Immature natural killer cell (primary cell): ENCODE measurements at places on chromosomes 3 and 15.

- no peak for DNase-seq
Measured at GRCh38 chr3:22947851-22948250, 255.3 kb upstream of the UBE2E2 start.

- no peak for DNase-seq
Measured at GRCh38 chr3:129330409-129330808, 51.7 kb downstream of the HMCES start.

DNA sequence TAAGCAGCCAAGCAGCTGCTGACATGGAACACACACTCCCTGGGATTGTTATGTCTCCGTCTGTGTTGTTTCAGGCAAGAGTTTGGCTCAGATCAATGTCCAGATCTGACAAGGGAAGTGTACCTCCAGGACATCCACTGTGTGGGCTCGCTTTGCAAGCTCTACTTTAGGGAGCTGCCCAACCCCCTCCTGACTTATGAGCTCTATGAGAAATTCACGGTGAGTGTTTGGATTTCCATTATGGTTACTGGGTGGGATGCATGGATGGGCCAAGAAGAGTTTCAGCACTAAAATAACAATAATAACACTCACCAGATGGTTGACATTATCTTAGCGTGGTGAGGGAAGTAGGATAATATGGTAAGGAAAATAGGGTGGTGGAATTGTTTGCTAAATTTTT, 74.1 kb downstream of the ARHGAP31 start:
- no peak for DNase-seq

DNA sequence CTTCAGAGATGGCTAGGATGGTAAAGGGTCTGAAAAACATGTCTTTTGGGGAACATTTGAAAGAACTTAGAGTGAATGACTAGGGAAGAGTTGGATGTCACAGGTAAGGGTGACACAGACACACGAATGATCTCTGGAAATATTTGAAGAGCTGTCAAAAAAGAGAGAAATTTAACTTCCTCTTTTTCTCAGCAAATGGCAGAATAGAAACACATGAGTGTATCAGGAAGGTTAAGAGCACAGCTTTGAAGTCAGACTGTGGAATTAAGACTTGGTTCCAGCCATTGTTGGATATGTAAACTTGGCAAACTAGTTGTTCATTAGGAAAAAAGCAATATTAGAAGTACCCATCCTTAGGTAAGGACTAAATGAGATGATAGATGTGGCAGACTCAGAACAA, 117.7 kb downstream of the IMPG2 start:
- DNase-seq: no peak

- DNase-seq: no peak
Measured at GRCh38 chr3:134372396-134373270, 1.6 kb downstream of the AMOTL2 start.

DNA sequence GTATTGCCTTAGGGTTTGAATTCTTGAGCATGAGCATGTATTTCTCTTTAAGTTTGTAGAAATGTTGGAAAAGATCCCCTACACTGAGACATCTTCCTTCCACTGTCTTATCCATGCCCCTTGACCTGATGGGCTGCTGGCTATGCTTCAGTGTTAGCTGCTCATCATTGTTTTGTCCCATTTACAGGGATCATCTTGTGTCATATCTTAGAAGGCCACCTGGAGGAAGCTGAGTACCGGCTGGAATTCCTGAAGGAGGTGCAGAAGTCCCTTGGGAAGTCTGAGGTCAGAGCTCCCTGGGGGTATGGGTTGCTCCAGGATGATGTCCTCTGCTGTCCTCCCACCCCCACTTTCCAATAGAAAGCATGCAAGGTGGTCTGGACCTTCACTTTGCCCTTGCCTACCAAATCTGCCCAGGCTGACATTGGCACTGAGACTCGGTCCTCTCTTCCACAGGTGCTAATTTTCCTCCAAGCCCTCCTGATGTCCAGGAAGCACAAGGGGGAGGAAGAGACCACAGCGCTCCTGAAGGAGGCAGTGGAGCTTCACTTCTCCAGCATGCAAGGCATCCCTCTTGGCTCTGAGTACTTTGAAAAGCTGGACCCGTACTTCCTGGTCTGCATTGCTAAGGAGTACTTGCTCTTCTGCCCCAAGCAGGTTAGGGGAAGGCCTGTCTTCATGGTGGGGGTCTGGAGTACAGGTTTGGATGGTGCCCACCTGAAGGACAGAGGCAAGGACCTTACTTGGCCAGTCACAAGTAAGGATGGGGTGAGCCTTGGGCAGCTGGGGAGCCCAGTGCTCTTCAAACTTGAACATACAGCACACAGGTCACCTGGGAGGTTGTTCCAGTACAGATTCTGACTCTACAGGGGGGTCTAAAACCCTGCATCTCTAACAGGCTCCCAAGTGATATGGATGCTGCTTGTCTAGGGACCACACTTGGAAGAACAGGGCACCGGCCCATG, 17.7 kb downstream of the TTC21A start:
- no peak for DNase-seq

GRCh38 chr3:185858502-185859225, 33.8 kb upstream of the IGF2BP2 start:
- DNase-seq: no peak

DNA sequence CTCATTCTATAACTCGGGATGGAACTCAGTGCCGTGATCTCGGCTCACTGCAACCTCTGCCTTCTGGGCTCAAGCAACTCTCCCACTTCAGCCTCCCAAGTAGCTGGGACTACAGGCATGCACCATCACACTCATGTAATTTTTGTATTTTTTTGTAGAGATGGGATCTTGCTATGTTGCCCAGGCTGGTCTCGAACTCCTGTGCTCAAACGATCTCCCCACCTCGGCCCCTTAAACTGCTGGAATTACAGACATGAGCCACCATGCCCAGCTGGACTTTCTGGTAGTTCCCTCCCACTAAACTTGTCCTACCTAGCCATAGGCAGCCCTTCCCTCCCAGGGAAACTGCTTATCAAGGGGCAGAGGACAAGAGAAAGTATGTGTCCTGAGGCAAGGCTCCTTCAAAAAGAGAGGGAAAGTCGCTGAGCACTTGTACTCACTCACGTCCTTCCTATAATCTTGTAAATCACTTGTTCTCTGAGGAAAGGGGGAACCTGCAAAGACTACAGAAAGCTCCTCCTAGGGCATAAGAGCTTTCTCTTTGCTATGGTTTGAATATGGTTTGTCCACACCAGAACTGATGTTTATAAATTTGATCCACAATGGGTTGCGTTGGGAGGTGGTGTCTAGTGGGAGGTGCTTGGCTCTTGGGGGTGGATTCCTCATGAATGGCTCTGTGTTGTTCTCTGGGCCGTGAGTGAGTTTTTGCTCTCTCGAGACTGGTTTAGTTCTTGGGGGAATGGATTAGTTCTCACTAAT, 13.6 kb upstream of the TBL1XR1 start:
- no peak for DNase-seq

GRCh38 chr3:145785668-145786067, 375.3 kb downstream of the PLOD2 start:
- DNase-seq: no peak

- no peak for DNase-seq
Measured at GRCh38 chr15:87582169-87582568, 674.4 kb downstream of the NTRK3 start.

DNA sequence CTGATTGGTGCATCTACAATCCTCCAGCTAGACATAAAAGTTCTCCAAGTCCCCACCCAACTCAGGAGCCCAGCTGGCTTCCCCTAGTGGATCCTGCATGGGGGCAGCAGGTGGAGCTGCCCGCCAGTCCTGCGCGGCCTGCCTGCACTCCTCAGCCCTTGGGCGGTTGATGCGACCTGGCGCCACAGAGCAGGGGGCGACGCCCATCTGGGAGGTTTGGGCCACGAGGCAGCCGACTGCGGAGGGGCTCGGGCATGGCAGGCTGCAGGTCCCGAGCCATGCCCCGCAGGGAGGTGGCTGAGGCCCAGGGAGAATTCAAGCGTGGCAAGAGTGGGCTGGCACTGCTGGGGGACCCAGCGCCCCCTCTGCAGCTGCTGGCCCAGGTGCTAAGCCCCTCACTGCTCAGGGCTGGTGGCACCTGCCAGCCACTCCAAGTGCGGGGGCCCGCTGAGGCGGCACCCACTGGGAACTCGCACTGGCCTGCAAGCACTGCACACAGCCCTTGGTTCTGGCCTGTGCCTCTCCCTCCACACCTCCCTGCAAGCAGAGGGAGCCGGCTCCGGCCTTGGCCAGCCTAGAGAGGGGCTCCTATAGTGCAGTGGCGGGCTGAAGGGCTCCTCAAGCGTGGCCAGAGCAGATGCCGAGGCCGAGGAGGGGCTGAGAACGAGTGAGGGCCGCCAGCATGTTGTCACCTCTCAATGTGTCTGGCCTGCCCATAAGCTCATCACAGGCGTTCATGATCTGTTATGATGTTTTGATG, 30.1 kb downstream of the COL6A6 start:
- no peak for DNase-seq

- DNase-seq: no peak
Measured at GRCh38 chr3:181487236-181487978, 224.3 kb upstream of the SOX2 start.

DNA sequence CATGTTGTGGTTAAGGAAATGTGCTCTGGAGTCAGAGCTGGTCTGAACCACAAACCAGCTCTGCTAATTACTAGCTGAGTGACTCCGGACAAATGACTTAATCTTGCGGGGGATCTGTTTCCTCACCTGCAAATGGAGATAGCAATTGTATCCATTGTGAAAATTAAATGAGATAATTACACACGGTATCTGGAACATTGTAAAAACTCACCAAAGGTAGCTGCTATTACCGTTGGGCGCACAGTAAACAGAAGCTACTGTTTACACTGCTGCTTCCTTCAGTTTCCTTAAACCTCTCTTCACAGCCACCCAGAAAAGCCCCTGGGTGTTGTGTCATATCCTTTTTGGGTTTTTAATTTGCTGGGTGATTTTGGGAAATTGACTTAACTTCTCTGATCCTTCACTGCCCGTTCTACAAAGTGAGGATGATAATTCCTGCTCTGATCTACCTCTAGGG, 107.8 kb downstream of the MEGF11 start:
- DNase-seq: no peak

DNA sequence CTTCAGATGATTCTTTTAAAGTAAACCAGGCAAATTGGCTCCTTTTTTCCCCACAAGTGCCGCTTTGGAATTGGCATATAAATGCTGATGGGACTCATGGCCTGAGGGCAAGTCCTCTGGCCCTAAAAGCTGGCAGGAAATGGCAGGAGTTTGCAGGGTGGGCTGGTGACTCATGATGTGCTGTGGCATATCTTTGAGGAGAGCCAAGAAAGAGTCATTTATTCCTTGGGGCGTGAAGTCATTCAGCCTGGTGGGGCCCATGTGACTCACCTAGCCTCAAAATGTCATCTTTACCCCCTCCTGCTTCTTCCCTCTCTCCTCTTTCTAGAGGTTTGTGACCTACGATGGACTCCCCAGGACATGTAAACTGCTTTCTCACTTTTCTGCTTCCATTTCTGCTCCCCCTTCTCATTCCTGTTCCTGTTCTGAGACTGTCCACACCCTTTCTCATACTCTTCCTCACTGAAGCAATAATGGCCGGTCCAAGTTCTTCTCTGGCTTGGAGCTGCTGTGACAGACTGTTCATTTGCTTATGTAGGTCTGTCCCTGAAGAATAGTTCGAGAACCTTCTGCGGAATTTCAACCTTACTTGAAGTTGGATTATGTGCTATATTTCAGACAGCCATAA, 326.1 kb downstream of the SATB1 start:
- DNase-seq: no peak

DNA sequence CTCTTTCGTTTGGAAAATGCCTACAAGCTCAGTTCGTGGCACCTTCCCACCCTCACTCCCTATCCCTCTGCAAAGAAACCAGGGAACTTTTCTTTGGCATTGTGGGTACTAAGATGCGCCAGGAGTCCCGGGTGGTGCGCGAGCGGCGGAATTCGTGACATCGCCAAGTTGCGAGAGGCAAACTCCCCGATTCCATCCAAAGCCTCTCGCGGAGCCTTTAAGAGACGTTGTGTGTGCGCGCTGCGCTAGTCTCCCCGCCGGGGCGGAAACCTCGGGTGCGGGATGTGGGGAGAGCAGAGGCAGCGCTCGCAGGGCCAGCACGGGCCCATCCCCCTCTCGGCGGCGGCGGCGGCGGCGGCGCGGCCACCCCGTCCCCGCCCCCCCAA, 443 bp upstream of the NR2F2 start:
- DNase-seq: peak; percentile 24

DNA sequence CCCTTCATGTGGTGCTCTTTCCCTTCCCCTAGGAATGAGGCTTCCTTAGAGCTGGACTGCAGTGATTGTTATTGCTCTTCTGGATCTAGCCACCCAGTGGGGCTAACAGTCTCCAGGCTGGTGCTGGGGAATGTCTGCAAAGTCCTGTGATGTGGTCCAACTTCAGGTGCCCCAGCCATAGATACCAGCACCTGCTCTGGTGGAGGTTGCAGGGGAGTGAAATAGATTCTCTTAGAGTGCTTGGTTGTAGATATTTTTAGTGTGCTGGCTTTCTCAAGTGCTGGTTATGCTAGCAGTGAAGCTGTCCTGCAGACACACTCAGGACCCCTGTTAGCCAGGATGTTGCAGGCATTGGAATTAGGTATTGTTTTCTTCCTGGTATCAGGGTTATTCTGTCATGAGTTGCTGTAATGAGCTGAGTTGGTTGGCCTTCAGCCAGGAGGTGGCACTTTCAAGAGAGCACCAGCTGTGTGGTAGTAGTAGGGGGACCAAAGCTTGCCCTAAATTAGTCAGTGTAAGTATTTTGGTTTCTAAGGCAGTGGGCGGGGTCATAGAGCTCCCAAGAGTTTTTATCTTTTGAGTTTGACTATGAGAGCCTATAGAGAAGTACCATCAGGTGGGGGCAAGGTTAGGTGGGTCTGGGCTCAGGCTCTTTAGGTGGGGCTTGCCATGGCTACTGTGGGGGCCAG, 317.5 kb upstream of the SGO1 start:
- no peak for DNase-seq

- DNase-seq: no peak
Measured at GRCh38 chr3:9110802-9111201, 138.6 kb downstream of the SRGAP3 start.

- DNase-seq: no peak
Measured at GRCh38 chr15:31457631-31458526, 131.2 kb downstream of the KLF13 start.

GRCh38 chr3:152155246-152156020, 113.3 kb upstream of the MBNL1 start:
- no peak for DNase-seq

GRCh38 chr3:103134023-103134724, 699.4 kb downstream of the ZPLD1 start:
- no peak for DNase-seq

- DNase-seq: no peak
Measured at GRCh38 chr3:14803101-14803980, 15.4 kb upstream of the FGD5 start.

GRCh38 chr3:134134240-134134639, 104.5 kb upstream of the SLCO2A1 start:
- no peak for DNase-seq
